ENCODE measurements at places on chromosomes 2 and 18. TPM values are rescaled to one million over a fixed set of nuclear protein-coding genes. Genes with fewer than 3 reads are reported as not detected.

Gene ALPG
- not detected for total RNA-seq

- no peak overlapping the region for H3K4me3 ChIP-seq
- H3K4me1 ChIP-seq, result peaks cover 31% of the 10 kb centered on the region
- no peaks in the 10 kb centered on the region for H3K36me3 ChIP-seq
- H3K27ac ChIP-seq, result no peak overlapping the region
Observed at GRCh38 chr2:206801418-206802189, 36.2 kb downstream of the FASTKD2 start.

DNA sequence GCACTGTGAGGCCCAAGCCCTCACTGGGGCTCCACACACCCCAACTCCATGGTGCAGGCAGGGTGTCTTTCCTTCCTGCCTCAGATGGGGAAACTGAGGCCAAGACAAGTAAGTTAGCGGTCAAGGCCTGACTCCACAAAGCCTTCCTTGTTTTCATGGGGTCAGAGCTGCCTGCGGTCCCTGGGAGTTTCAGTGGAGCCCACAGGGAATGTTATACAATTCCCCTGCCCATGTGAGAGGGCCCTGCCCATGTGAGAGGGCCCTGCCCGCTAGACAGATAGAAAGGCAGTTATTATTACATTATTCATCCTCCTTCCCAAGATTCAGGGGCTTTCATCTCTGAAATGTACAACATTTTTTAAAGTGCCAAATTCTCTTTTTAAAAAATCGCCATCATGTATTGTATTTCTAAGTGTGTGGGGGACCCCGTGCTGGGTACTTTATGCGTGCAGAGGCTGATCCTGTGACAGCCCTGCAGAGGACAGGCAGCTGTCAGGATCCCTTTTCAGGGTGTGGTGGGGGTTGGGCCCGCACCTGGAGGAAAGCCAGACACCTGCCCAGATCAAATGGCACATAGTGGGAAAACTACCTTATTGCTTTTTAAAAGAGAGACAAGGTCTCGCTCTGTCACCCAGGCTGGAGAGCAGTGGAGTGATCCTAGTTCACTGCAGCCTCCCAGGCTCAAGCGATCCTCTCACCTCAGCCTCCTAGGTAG, 23.4 kb downstream of the FBLN7 start:
- no peak overlapping the region for H3K27ac ChIP-seq
- H3K36me3 ChIP-seq, result no peaks in the 10 kb centered on the region
- no peaks in the 10 kb centered on the region for H3K27me3 ChIP-seq
- H3K4me1 ChIP-seq, result peaks cover 15% of the 10 kb centered on the region
- DNase-seq, result no peak

GRCh38 chr2:138115666-138116065, 151.4 kb downstream of the HNMT start:
- H3K27me3 ChIP-seq, result no peaks in the 10 kb centered on the region
- no peak overlapping the region for H3K4me3 ChIP-seq
- no peak for DNase-seq
- no peaks in the 10 kb centered on the region for H3K36me3 ChIP-seq
- no peaks in the 10 kb centered on the region for H3K4me1 ChIP-seq

Gene SCYGR4
- total RNA-seq, result not detected

DNA sequence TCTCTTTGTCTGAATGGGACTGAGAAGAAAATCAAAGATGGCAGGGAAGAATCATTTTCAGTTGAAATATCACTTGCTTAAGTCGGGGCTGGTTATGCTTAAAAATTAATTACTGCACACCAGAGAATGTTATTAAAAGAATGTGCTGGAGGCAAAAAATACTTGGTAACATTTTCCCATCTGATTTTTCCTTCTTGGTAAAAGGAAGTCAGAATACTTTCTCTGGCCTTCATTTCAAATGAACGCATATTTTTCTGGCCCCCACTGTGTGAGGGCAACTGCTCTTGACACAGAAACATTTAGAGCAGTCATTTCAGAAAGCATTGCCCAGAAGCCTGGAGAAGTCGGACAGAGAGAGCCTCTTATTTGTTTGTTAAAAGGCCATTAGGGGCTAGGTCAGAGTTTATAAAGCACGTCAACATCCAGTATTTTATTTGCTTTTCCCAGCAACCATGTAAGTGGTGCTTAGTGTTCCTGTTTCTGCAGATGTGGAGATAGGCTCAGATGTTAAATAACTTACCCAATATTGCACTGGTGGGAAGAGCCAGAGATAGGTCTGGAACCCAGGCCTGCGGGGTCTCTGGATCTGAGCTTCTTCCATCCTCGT, 32.9 kb upstream of the LYPD6B start:
- H3K4me1 ChIP-seq, result peaks cover 3% of the 10 kb centered on the region
- no peaks in the 10 kb centered on the region for H3K27me3 ChIP-seq
- peaks cover 16% of the 10 kb centered on the region for H3K36me3 ChIP-seq
- no peak for DNase-seq
- H3K4me3 ChIP-seq, result no peak overlapping the region
- no peak overlapping the region for H3K27ac ChIP-seq

GRCh38 chr2:128269990-128270671, 48.5 kb downstream of the HS6ST1 start:
- H3K27ac ChIP-seq, result no peak overlapping the region
- no peak for DNase-seq
- no peaks in the 10 kb centered on the region for H3K27me3 ChIP-seq
- H3K4me1 ChIP-seq, result no peaks in the 10 kb centered on the region

- peaks cover 31% of the 10 kb centered on the region for H3K4me1 ChIP-seq
- H3K36me3 ChIP-seq, result no peaks in the 10 kb centered on the region
- no peaks in the 10 kb centered on the region for H3K27me3 ChIP-seq
Observed at GRCh38 chr2:218313356-218313755, 21.1 kb upstream of the TMBIM1 start.

DNA sequence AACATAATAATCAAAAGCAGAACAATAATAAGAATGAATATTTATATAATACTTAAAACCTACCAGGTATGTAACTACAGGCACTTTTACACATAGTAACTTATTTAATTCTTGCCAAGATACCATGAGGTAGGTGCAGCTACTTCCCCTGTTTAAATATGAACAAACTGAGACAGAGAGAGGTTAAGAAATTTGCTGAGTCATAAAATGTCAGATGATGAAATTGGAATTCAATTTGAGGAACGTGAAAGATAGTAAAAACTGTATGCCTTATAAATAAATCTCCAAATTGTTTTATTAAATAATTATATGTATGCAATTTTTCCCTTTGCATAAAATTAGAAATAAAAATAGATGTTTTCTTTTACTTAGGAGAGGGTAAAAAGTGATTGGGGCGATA, 1103.3 kb upstream of the NRXN1 start:
- H3K4me1 ChIP-seq, result no peaks in the 10 kb centered on the region
- H3K4me3 ChIP-seq, result no peak overlapping the region
- DNase-seq, result no peak
- peaks cover 1% of the 10 kb centered on the region for H3K36me3 ChIP-seq
- H3K27ac ChIP-seq, result no peak overlapping the region

DNA sequence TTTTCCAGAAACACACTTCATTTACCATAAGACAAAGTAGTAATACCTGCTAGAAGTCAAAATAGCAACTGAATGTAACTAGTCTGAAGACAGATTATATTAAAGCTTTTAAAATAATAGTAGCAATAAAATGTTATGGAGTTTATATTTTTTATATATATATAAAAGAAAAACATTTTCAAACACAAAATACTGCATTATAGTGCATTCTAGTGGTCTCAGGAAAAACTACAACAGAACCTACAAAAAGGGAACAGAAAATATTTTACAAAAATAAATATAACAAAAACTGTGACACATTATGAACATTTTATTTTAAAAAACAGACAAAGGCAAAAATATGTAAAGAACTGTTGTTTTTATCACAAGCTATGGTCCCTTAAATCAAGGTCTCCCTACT, 48.0 kb downstream of the STRN start:
- H3K27me3 ChIP-seq, result no peaks in the 10 kb centered on the region
- DNase-seq, result no peak
- H3K4me1 ChIP-seq, result peaks cover 19% of the 10 kb centered on the region
- peaks cover 4% of the 10 kb centered on the region for H3K36me3 ChIP-seq
- no peak overlapping the region for H3K27ac ChIP-seq

- no peaks in the 10 kb centered on the region for H3K27me3 ChIP-seq
- H3K4me3 ChIP-seq, result no peak overlapping the region
- peaks cover 44% of the 10 kb centered on the region for H3K4me1 ChIP-seq
- H3K36me3 ChIP-seq, result peaks cover 4% of the 10 kb centered on the region
Observed at GRCh38 chr2:102028470-102028869, 36.7 kb downstream of the IL1R2 start.

DNA sequence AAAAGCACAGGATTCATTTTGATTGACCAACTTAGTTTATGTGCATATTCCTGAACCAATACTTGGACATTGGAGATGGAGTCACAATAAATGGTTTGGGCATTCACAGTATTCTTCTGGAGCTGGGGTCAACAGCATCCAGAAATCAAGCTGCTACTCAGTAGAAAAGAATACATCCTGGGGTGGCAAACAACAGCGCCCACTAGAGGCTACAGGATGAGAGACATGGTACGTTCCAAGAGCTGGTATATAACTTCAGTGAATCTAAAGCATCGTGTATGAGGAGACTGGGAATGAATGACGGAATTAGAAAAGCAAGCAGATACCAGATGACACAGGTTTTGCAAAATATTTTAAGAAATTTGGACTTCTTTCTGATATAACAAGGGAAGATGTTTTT, 142.9 kb upstream of the FIGN start:
- no peaks in the 10 kb centered on the region for H3K36me3 ChIP-seq
- no peak overlapping the region for H3K27ac ChIP-seq
- peak; percentile 12 for DNase-seq

DNA sequence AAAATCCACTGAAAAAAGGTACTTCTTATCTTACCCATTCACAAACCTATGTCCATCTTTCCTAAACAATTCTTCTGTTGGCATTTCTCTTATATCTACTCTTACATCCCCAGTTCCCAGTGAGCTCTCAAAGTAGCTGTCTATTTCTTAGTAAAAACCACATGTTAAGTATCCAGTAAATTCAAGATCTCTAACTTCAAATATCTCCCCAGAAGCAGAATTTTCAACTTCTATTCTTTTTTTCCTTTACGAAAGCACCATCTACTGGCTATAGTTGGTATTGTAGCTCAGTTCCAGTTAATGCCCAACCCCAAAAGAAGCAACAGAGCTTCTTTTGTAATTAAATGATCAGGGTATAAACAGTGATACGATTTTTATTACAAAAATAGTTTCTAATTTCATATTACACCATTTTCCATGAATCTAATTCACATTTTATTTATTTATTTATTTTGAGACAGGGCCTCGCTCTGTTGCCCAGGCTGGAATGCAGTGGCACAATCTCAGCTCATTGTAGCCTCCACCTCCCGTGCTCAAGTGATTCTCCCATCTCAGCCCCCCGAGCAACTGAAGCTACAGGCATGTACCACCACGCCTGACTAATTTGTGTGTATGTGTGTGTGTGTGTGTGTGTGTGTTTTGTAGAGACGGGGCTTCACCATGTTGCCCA, 28.5 kb downstream of the HRH4 start:
- H3K4me1 ChIP-seq, result peaks cover 3% of the 10 kb centered on the region
- DNase-seq, result no peak
- H3K36me3 ChIP-seq, result no peaks in the 10 kb centered on the region
- no peak overlapping the region for H3K4me3 ChIP-seq
- H3K27ac ChIP-seq, result no peak overlapping the region

Gene LCT
- total RNA-seq, result 0.07 TPM

DNA sequence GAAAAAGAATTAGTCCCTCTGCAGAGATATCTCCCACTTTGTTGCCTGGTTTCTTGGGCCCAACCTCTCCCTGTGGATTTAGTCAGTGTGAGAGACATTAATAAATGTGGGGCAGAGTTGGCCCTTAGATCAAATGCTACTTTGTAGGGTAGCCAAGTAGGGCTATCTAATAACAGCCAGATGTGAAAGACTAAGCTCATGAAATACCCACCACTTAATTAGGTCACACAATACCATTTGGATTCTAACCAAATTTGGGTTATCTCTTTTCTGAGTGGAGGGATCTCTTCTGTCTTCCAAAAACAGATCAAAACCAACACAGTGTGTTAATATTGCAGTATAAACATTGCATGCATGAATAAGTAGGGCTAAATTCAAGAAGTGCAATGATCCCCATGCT, 626.8 kb upstream of the ZEB2 start:
- H3K36me3 ChIP-seq, result no peaks in the 10 kb centered on the region
- H3K27me3 ChIP-seq, result no peaks in the 10 kb centered on the region
- no peaks in the 10 kb centered on the region for H3K4me1 ChIP-seq
- no peak for DNase-seq
- H3K4me3 ChIP-seq, result no peak overlapping the region

Gene CCDC142
- 3.7 TPM for total RNA-seq

GRCh38 chr2:238727585-238728329, 120.1 kb upstream of the TWIST2 start:
- no peaks in the 10 kb centered on the region for H3K36me3 ChIP-seq
- no peaks in the 10 kb centered on the region for H3K4me1 ChIP-seq
- no peak overlapping the region for H3K4me3 ChIP-seq
- DNase-seq, result no peak
- H3K27ac ChIP-seq, result no peak overlapping the region

Gene PTPN18
- 24.7 TPM for total RNA-seq

Gene LHCGR
- not detected for total RNA-seq

- H3K36me3 ChIP-seq, result no peaks in the 10 kb centered on the region
- no peak overlapping the region for H3K27ac ChIP-seq
- peaks cover 9% of the 10 kb centered on the region for H3K27me3 ChIP-seq
- no peak overlapping the region for H3K4me3 ChIP-seq
- no peaks in the 10 kb centered on the region for H3K4me1 ChIP-seq
Observed at GRCh38 chr18:32289483-32290075, 99.7 kb downstream of the MEP1B start.

Gene ST8SIA3
- total RNA-seq, result not detected

Gene RGPD3
- total RNA-seq, result not detected

Gene RBM43
- 3.8 TPM for total RNA-seq

GRCh38 chr2:233140077-233140585, 80.0 kb downstream of the INPP5D start:
- H3K27ac ChIP-seq, result peak overlapping the region; percentile 76
- H3K4me3 ChIP-seq, result no peak overlapping the region
- peaks cover 48% of the 10 kb centered on the region for H3K36me3 ChIP-seq
- peaks cover 27% of the 10 kb centered on the region for H3K4me1 ChIP-seq

DNA sequence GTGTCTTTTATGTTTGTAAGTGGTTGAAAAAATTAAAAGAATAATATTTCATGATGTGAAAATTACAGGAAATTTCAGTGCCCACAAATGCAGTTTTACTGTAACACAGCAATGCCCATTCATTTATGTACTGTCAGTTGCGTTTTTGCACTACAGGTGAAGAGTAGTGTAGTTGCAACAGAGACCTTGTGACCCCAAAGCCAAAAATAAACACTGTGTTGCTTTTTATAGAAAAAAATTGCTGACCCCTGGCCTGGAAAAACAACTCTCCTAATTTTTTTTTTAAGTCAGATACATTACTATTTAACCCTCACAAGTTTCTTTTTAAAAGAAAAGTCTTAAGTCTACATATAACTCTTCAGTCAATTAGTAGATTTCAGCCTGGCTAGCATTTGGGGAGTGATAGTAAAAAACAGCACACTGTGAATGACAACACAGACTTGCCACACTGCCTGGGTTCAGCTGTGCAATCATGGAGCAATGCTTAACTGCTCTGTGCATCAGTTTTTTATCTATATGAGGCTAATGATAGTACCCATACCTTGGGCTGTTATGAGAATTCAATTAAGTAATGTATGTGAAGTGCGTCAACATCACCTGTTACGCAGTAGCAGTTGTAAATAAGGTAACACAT, 8.1 kb downstream of the KLHL14 start:
- peaks cover 20% of the 10 kb centered on the region for H3K27me3 ChIP-seq
- H3K27ac ChIP-seq, result no peak overlapping the region
- DNase-seq, result no peak
- peaks cover 4% of the 10 kb centered on the region for H3K4me1 ChIP-seq
- no peaks in the 10 kb centered on the region for H3K36me3 ChIP-seq

GRCh38 chr2:234863043-234863934, 88.5 kb upstream of the SH3BP4 start:
- no peaks in the 10 kb centered on the region for H3K36me3 ChIP-seq
- H3K4me1 ChIP-seq, result no peaks in the 10 kb centered on the region
- no peak overlapping the region for H3K27ac ChIP-seq
- no peak for DNase-seq
- H3K27me3 ChIP-seq, result peaks cover 2% of the 10 kb centered on the region
- H3K4me3 ChIP-seq, result no peak overlapping the region

Measured in activated naive CD4-positive, alpha-beta T cell treated with anti-CD3 and anti-CD28 coated beads for 36 hours (primary cell).